ENCODE measurements at places on chromosomes 1 and 21.

DNA sequence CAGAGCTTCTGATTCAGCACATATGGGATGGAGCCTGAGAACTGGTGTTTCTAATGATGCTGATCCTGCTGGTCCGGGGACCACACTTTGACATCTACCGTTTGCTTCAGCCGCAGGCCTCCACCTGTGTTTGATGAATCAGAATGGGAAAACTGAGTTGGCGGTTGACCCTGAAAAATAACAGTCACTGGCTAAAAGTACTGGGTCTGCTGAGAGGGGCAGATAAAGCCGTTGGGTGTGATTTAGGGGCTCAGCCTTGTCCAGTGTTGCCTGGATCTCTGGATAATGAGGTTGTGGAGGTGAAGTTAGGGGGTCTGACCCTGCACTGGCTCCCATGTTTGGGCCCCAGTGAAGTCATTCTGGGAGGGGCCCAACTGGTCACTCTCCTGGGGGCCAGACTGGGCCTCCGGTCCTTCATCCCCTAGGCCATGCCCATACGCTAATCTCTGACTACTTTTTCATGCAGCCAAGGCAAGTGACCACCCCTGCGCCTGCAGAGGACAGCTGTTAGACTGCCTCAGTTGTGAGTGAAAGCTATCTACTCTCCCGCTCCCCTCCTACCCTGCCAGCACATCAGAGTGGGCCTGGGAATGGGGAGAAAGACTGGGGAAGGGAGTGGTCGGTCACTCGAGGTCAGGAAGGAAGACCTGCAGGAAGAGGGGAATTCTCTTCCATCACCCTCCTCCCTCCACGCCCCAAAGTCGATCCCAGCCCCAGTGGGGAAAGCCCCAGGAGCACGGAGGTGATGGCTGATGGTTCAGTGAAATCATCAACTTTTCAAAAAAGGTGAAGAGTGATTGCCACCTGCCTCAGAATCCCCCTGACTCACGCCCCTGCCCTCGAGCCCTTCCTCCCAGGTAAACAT lies 27.7 kb downstream of the VASH2 start:
- peaks cover 2% of the 10 kb centered on the region for H3K27me3 ChIP-seq
- no peaks in the 10 kb centered on the region for H3K36me3 ChIP-seq

DNA sequence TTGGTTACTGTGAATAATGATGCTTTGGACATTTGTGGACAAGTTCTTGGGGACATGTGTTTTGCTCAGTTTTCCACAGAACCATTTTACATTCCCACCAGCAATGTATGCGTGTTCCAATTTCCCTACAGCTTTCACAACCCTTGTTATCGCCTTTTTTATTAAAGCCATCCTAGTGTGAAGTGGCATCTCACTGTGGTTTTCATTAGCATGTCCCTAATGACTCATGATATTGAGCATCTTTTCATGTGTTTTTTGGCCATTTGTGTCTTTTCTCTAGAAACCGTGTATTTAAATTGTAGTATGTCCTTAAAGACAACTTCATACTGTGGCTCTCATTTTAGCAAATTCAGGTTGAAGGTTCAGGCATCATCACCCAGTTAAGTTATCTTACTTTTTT lies 132.1 kb downstream of the TGFBR3 start:
- H3K27me3 ChIP-seq: no peaks in the 10 kb centered on the region
- H3K4me1 ChIP-seq: peaks cover 58% of the 10 kb centered on the region
- H3K27ac ChIP-seq: peak overlapping the region; percentile 96
- H3K4me3 ChIP-seq: peak overlapping the region; percentile 55
- no peak for DNase-seq

- peak overlapping the region; percentile 95 for H3K4me3 ChIP-seq
- DNase-seq: no peak
- H3K27me3 ChIP-seq: peaks cover 2% of the 10 kb centered on the region
- peaks cover 40% of the 10 kb centered on the region for H3K4me1 ChIP-seq
- H3K27ac ChIP-seq: peak overlapping the region; percentile 98
- H3K36me3 ChIP-seq: peaks cover 5% of the 10 kb centered on the region
These were observed 1.5 kb upstream of the POU2F1 start for GRCh38 chr1:167219194-167219593.

DNA sequence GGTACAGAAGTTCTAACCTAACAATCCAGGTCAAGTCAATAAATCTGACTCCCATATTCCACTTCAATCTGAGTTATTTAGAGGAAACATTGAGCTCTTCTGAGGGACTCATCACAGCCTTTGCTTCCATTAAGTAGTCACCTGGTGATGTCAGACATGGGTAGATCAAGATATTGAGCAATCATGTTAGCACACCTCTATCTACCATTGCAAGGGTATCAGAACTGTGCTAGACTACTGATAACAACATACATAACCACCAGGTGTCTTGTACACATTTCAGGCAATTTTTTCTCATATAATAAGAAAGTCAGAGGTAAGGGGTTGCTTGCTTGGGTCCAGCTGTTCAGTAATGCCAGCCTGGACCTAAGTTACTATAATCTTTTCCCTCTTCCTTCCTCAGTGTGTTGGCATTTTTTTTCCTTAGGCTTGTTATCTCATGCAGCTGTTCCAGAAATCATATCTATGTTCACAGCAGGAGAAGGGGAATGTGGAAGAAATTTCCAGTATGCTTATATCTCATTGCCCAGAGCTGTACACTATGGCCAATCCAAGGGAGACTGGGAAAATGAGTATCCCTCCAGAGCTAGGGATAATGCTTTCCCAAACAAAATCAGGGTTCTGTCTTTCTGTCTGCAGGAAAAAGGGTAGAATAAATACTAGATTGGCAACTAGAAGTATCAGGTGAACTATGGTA lies 52.3 kb downstream of the GRIK1 start:
- no peaks in the 10 kb centered on the region for H3K36me3 ChIP-seq
- H3K4me1 ChIP-seq: no peaks in the 10 kb centered on the region
- H3K27ac ChIP-seq: no peak overlapping the region
- H3K4me3 ChIP-seq: no peak overlapping the region
- no peak for DNase-seq
- peaks cover 4% of the 10 kb centered on the region for H3K27me3 ChIP-seq

Measured in activated naive CD8-positive, alpha-beta T cell treated with anti-CD3 and anti-CD28 coated beads, Interleukin-2, amount 50 U/mL, for 24 hours (primary cell).